ENCODE measurements at places on chromosomes 13 and 19.

DNA sequence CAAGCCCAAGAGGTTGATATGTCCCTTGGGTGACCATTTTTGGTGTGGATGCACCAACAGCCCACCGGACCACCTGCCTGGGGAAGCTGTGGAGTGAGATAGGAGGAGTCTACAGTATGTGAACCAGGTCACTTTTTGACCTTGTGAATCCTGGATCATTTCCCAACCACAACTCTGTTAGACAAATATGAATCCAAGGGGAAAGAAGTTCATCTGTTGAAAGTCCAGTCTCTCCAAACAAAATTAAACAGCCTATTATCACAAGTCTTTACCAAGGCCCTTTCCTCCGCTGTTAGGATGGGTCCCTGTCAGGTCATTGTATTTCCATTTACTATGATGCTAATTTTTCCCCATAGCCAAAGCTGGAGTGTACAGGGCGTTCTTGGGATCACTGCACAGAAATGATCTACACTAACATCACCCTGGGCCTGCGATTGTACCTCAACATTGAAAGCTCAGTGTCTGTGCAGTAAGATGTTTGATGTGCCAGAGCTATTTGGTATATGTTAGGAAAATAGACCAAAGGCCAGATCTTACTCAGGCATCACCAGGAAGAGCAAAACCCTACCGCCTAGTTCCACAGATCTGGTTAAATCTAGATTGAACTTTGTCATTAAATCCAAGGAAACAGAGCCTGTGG is 117.1 kb downstream of the STARD13 start:
- peak; percentile 44 for DNase-seq

DNA sequence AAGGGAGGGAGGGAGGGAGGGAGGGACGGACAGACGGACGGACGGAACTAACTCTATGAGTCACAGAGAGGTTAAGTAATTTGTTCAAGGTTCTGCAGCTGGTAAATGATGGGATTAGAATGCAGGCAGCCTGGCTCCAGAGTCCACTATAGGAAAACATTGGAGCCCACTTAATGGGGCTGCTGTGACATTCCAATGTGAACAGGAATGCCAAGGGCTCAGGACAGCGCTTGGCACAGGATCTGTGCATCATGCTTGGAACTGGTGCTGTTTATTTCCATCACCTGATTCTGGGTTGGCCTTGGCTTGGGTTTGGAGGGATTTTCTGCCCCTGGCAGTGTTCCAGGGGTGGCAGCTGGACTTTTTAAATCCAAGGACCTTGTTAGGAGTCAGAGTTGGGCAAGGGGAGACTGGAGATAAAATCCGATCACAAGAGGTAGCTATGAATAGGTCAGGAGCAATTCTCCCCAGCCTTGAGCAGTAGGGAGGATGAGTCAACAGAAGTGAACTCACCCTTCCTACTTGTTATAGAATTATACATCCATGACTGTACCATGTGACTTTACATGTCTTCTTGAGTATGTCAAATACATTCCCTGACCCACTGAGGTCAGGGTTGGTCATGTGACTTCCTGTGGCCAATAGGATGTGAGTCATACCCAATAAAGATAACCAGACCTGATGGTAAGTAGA is 7.8 kb upstream of the HIF3A start:
- DNase-seq = peak; percentile 98

- no peak for DNase-seq
Measured at GRCh38 chr19:40280608-40281221, 4.4 kb downstream of the AKT2 start.

- DNase-seq = peak; percentile 63
Measured at GRCh38 chr19:47122359-47123335, 8.0 kb upstream of the SAE1 start.

DNA sequence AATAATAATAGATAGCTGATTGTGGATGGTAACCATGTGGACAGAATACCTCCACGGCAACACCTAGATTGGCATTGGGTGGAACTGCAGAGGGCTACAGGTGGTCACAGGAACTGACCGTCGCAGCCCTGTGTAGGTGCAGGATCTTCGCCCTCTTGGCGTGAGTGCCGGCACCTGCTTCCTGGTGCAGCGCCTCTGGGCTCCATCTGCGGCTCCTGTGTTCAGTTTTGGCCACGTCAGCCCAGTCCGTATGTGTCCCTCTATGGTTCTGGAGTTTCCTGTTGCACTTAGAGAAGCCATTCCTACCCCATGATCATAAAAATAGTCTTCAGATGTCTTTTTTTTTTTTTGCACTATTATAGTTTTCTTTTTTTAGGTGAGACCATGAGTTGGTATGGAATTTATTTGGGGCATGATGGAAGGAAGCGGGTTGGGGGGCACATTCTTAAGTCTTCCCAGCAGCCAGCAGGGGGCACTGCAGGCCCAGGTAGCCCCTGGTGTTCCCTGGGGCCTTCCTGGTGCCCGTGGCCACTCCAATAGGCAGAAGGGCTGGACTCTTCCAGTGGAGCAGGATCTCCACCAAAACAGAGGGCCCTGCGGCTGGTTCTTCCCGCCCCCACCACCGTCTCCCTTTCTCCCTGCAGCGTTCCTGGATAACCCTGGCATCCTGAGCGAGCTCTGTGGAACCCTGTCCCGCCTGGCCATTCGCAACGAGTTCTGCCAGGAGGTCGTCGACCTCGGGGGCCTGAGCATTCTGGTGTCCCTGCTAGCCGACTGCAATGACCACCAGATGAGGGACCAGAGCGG is 10.1 kb upstream of the SLC25A42 start:
- DNase-seq = peak; percentile 63

Data from fibroblast of mammary gland (primary cell).